ENCODE measurements at places on chromosomes 7 and 10.

- no peak for DNase-seq
These were observed 41.4 kb downstream of the AFAP1L2 start for GRCh38 chr10:114362826-114363355.

DNA sequence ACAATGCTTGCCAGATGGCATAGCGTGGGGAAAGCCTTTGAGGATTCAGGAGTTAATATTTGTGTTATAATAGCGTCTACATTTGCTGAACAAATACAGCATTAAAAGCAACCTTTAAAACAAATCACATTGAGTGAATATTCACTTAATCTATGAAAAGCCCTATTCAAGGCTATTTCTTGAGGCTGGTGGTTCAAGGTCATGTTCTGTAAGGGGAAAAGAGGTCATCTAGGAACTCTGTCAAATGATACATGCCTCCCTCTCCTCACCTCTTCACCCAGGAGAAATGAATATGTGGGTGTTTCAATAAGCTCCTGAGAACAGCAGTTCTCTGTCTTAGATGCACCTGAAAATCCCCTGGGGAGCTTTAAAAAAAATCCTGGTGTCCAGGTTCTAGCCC is 303.0 kb downstream of the ELMO1 start:
- no peak for DNase-seq

GRCh38 chr7:10104292-10104691 is 869.4 kb upstream of the PHF14 start:
- DNase-seq = no peak

DNA sequence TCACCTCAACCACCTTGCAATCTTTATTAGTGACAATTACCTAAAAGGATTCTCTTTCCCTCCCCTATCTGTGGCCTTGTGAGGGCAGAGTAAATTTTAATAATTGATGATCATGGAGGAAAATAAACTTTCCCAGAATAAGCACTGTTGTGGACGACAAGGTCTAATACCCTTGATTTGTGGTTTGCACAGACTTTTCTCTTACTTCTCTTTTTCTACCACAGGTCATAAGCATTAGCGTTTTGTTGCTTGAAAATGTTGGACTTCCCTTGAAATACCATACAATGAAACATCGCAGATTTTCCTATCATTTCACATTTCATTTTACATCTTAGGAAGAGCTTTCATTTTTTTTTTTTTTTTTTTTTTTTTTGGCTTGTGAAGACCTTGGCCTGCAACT is 188.1 kb upstream of the TMEM72 start:
- DNase-seq = peak; percentile 8

DNA sequence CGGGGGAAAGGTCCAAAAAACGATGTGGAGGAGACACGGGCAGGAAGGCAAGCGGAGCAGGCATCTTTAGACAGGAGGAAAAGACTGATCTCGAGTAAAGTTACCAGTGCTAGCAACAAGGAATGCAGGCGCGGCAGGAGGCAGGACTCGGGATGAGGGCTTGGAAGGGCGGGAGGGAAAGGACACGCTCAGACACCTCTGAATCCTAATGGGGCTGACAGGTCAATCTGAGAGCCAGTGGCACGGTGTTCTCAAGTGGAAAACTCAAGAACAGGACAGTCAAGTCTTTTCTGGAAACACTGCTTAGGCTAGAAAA is 155.3 kb upstream of the COBL start:
- no peak for DNase-seq

DNA sequence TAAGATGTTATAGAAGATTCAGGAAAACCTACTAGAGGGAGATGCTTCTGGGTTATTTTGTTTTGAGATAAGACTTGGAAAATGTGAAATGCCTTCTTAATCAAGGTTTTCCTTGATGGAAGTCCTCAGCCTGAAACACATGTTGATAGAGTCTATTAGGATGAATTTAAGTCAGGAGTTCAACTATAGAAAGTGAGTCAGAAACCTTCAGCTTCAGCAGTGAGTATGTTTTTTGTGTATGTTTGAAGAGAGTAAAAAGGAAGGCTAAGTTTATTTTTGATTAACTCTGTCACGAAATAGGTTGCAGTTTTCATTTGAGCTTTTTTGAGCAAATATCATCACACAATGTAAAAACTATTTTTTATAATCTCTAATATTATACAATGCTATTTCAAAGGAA is 114.6 kb downstream of the HGF start:
- no peak for DNase-seq

GRCh38 chr7:128941946-128942526 is 4.3 kb downstream of the IRF5 start:
- DNase-seq = no peak

DNA sequence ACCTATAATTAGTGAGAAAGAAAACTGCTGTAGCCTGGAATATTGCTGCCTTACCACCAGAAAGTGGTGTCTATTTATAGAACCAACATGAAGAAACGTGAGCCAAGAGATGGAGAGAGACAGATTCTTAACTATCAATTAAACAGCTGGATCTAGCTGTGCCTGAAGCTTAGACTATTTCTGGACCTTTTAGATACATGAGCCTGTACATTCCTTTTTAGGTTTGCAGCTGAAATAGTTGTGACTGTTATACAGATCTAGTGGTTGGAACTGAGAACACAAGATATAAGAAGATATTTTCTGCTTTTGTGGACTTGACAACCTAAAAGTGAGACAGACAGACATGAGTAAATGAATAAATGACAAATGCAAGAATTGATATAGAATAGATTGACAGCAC is 73.4 kb downstream of the CDK14 start:
- DNase-seq = no peak

DNA sequence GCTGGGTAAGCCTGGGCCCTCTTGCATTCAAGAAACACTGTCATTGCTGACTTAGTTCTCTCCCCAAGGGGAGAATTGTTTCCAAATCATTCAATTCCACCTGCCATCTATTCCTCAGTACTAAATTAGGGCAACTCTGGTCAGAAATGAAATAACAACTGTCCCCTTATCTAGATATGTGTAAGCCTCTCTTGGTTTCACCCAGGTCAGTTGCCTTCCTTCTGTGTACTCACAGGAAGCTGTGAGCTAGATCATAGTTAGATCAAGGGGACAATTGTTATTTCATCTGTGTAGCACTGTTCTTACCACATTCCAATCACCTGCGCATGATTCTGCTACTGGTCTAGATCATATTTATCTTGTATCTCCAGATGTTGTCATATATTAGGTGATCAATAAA is 483.0 kb upstream of the SORCS1 start:
- no peak for DNase-seq

GRCh38 chr7:147765301-147765700 is 825.3 kb upstream of the C7orf33 start:
- no peak for DNase-seq

GRCh38 chr7:142487124-142487523 is 229.3 kb upstream of the PRSS58 start:
- no peak for DNase-seq

GRCh38 chr10:42987121-42987541 is 89.7 kb upstream of the RET start:
- DNase-seq = peak; percentile 78

- DNase-seq = no peak
These were observed 85.2 kb upstream of the NPVF start for GRCh38 chr7:25313526-25313925.

GRCh38 chr10:103786020-103786419 is 69.4 kb downstream of the SH3PXD2A start:
- no peak for DNase-seq
